Mucosa of gallbladder (tissue), 1 donor: ENCODE measurements at places on chromosomes 5 and 9. TPM values are rescaled to one million over a fixed set of nuclear protein-coding genes. Genes with fewer than 3 reads are reported as not detected.

FOXD4 gene
- 0.43 TPM for total RNA-seq

NR6A1 gene
- 3.2 TPM for total RNA-seq

IL7R gene
- total RNA-seq = 34.0 TPM

MRPL50 gene
- 12.1 TPM for total RNA-seq

VCAN gene
- total RNA-seq = 43.5 TPM

SPINK5 gene
- 5.2 TPM for total RNA-seq

LCNL1 gene
- 0.92 TPM for total RNA-seq

SIT1 gene
- 2.7 TPM for total RNA-seq

TIMD4 gene
- total RNA-seq = 0.29 TPM

MCIDAS gene
- 0.92 TPM for total RNA-seq

RNF14 gene
- total RNA-seq = 62.7 TPM

IFNB1 gene
- total RNA-seq = not detected

SAP30L gene
- 54.7 TPM for total RNA-seq

BNIP1 gene
- 13.5 TPM for total RNA-seq
